Activated naive CD8-positive, alpha-beta T cell treated with anti-CD3 and anti-CD28 coated beads, Interleukin-2, amount 50 U/mL, for 16 hours (primary cell): ENCODE measurements at places on chromosomes 16 and 17.

GRCh38 chr16:85903559-85903958 is 4.6 kb downstream of the IRF8 start:
- DNase-seq = no peak

DNA sequence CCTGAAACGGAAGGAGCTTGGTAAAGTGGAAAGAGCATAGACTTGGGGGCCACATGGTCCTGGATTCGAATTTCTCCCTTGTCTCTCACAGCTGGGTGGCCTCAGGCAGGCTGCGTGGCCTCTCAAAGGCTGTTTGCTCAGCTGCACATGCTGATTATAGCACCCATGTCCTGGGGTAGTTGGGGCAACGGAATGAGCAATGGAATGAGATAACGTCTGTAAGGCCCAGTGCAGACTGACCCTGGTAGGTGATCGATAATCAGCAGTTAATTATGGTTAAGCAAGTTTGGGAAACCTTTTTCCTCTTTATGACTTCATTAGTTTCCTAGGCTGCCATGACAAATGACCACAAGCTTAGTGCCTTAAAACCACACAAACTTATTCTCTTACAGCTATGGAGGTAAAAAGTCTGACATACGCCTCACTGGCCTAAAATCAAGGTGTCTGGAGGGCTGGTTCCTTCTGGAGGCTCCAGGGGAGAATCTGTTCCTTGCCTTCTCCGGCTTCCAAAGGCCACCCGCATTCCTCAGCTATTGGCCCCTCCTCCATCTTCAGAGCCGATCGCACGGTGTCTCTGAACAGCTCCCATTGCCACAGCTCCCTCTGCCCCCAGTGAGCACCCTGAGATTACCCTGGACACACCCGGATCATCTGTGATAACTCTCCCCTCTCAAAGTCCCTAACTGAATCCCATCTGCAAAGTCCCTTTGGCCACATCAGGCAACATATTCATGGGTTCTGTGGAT is 294.9 kb upstream of the FOXF1 start:
- no peak for DNase-seq

DNA sequence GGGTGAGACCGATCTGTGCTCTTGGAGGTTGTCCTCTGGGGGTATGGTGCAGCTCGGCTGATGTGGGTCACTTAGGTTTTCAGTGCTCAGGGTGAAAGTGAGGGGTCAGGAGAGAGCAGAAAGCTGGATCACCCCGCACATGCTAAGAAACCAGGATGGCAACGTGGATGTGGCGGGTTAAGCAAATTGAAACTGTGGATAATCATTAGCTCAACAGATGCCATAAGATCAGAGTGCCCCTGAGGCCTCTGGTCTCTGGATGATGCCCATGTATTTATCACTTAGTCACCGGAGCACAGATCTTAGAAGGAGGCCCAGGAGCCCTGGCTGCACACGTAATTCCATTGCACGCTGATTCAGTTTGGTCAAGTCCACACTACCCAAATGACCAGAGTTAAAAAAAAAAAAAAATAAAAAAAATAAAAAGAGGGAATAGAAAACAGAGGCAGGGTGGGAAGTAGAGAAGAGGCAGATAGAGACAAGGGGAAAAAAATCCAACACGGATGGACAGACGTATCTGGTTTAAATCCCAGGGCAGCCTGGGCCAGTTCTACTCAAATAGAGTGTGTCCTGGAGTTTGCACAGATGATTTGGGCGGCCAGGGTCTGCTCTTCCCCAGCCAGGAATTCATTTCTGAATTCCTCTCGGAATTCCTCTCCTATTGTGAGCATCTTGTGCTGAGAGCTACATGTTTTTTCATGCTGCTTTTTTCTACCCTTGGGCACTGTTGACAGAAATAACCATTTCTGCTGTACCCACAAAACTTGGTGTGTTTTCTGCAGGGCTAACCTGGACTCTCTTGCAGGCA is 378.3 kb downstream of the CPPED1 start:
- DNase-seq = no peak

GRCh38 chr17:40023590-40024292 is 8.5 kb downstream of the CSF3 start:
- no peak for DNase-seq

DNA sequence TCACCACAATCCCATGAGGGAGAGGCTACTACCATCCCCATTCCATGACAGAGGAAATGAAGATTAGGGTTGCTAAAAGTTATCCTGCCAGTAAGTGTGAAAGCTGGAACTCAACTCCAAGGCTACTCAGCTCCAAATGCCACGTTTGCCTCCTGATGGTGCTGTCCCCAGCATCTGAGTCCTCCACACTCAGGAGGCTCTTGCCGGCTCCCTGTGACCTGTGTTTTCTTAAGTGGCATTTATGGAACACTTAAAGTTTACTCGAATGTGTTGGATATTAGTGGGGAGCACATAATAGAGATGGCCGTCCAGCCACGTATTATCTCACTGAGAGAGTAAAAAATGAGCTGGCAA is 267.9 kb downstream of the CBLN1 start:
- no peak for DNase-seq

DNA sequence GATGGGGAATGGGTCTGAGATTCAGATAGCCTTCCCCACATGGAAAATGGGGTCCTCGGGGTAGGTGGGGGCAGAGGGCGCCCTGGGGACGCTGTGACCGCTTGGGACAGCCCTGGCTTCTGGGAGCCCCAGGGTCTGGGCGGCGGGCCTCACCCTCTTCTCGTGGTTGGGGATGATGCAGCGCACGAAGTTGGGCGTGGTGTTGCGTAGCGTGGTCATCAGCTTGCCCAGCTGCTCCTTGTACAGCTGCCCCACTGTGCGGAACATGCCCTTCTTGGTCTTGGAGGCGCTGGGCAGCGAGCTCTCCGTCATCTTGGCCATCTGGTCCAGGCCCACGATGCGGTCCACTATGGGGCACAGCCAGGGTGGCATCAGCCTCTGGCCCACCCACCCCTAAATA is 99.9 kb downstream of the NDE1 start:
- no peak for DNase-seq

DNA sequence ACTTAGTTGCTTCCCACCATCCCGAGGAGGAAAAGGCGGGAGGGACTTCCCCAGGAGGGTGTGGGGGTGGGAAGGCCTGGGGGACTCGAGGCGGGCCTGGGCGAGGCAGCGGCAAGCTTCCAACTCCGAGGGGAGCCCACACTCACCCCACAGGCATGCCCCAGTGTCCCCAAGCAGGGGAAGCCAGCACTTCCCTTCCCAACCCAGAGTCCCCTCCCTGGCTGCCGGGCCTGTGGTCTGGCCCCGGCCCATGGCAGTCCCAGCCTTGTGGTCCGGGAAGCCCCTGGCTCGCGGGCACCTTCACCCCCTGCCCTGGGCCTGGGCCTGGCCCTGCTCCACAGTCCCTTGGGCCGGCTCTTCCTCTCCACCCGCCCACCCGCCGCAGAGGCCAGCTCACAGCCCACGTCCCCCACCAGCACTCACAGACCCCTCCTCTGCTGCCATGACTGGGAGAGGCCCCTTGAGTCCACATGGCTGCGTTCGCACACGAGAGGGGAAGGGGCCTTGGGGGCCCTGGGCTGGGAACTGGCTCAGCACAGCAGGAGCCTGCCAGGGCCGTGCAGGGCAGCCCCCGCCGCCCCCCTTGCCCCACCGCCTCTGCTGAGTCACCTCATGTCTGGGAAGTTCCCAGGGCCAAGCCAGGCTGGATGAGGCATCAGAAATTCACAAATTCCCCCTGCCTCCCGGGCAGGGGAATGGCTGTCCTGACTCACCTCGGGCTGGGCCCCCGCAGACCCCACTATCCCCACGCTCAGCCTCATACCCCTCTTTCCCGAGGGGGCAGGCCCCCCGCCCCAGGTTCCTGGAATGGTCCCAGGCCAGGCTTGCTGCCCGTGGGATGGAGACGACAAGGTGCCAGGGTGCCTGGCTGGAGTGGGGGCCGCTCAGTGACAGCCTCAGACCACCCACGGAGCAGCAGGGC is 27.8 kb downstream of the BAHCC1 start:
- no peak for DNase-seq

DNA sequence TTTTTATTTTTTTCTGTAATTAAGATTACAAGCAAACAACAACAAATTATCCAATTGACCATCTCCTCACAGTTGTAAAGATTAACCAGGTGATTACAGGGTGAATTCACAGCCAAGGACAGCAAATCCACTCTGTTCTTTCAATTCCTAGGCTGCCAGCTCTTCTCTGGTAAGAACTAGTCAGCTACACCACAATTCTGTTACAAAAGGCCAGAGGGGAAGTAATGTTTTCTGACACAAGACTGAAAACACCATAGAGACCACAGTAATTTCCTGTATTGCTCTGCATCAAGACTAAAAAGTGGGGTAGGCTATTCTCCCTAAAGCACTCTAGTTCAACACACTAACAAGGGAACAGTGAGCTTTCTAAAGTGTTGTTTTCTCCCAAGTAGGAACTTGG is 10.6 kb downstream of the CA10 start:
- DNase-seq = no peak

- DNase-seq = no peak
These were observed 44.2 kb downstream of the NUP93 start for GRCh38 chr16:56774016-56774680.

GRCh38 chr17:14144508-14144907 is 75.2 kb downstream of the COX10 start:
- no peak for DNase-seq

DNA sequence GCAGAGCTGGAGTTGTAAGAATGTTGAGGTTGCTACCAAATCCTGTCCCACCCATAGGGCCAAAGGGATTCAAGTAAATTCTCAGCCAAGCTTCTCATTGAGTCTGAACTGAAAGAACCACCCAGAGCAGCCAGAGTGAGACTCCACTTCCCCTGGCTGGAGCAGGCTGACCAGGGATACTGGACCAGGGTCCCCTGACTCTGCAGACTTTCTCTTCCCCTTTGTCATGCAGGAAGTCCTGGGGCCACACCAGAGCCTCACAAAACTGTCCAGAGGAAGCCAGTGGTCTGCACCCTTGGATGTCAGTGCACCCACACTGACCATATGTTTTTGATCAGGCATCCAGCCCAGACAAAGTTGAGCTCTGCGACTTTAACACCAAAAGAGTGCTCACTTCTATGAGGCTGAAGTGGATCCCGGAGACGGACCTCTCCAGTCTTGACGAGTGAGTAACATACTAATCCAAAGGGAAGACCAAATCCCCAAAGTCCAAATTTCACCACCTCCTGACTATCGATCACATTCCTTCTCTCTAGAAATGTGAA is 4.1 kb downstream of the NXN start:
- DNase-seq = no peak
